Stimulated activated CD4-positive, alpha-beta T cell treated with anti-CD3 and anti-CD28 coated beads, TNF-alpha, amount 100 ng/mL, for 48 hours (primary cell): ENCODE measurements at places on chromosomes 1 and 21.

DNA sequence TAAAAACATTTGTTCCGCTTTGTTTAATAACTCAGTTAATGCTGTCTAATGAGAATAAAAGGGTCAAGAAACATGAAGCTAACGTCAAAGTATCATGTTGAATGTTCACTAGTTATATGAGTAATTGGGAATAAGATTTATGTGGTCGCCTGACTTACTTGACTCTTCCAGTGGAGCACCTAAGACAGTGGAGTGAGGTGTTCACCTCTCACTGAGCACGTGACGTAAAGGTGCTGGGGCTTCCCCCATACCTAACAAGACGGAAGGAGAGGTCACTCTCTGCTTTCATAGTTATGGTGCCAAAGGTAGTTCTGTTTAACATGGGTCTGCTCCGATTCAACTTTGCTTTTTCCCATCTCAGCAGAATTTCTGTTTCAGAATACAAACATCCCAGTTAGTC, 686 bp downstream of the KMO start:
- no peak for DNase-seq

DNA sequence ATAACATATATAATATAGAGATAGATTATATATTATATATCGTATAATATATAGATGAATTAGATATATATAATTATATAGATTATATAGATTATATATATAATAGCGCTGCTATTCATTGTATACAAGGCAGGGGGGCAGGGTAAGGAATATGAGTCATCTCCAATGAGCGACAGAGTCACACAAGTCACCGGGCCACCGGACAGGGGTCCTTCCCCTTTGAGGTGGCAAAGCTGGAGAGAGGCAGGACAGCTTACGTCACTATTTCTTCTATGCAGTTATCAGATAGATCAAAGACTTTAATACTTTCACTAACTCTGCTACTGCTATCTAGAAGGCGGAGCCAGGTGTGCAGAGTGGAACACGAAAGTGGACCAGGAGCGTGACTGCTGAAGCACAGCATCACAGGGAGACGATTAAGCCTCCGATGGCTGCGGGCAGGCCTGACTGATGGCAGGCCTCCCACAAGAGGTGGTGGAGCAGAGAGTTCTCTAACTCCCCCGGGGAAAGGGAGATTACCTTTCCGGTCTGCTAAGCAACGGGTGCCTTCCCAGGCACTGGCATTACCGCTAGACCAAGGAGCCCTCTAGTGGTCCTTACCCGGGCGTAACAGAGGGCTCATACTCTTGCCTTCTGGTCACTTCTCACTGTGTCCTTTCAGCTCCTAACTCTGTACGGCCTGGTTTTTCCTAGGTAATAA, 2154.7 kb downstream of the MRPL39 start:
- DNase-seq = no peak

DNA sequence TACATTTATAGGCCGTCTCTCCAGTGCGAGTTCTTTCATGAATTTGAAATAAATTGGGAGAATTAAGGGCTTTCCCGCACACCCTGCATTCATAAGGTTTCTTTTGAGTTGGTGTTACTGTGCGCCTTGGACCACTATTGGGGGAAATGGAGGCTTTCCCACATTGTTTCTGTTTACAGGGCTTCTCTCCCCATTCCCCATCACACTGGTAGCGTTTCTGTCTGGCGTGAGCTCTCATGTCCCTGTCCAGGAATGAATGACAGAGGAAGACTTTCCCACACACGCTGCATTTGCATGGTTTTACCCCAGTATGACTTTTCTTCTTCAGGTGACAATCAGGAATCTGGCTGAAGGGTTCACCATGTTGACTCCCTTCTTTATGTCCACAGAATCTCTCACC, 65.0 kb downstream of the UCHL5 start:
- no peak for DNase-seq

- DNase-seq = no peak
Observed at GRCh38 chr1:26259578-26259977, 20.3 kb upstream of the SH3BGRL3 start.

DNA sequence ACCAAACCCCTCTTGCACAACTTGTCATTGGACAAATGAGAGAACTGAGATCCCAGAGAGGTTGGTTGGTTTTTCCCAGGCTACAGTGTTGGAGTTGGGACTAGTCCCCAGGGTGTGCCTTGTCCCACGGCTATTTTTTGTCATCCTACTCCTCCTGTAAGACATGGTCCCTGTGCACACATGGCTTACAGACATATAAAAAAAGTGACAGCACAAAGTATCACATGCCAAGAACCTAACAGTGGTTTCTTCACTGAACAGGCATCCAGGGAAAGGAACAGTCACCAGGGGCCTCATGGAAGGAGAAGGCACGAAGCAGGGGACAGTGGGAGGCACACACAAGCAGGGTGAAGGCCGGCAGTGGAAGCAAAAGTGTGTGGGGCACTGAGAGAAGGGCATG, 36.5 kb downstream of the SERBP1 start:
- no peak for DNase-seq

GRCh38 chr1:18653367-18653766, 22.7 kb downstream of the PAX7 start:
- no peak for DNase-seq

- no peak for DNase-seq
Observed at GRCh38 chr1:240155605-240156004, 63.9 kb downstream of the FMN2 start.

DNA sequence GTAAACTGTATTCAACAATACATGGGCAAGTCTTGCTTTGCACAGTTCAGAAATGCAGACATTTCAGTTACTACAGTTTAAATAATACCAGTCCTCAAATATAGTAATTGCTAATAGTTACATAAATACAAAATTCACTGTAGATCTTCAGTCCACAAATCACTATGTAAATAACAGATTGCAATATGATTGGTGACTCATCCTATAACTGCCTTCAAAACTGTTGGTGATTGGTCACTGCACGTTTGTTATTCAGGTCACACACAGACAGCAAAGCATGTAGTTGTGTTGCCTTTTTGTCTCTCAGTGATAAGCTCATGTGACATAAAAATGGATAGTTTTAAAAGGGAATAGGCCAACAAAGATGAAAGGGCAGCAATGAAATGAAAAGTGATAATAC, 186.5 kb upstream of the CTTNBP2NL start:
- no peak for DNase-seq

GRCh38 chr1:109361069-109361468, 36.6 kb downstream of the SORT1 start:
- no peak for DNase-seq

DNA sequence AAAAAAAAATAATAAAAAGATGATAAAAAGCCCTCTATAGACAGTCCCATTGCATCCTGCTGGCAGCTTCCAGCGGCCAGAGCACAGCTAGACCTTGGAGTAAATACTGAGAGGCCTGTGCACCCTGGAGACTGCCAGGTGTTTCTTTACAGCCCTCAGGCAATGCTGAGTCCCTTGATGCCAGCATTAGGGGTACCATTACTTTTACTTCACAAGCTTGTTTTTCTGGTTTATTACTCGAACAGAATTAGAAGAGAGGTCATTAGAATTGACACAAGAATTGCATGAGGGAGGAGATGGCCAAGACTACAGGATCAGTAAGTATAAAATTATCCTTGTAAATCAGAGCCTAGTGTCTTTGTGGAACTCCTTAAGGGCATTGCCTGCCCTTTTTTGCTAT, 43.6 kb downstream of the AKNAD1 start:
- no peak for DNase-seq

DNA sequence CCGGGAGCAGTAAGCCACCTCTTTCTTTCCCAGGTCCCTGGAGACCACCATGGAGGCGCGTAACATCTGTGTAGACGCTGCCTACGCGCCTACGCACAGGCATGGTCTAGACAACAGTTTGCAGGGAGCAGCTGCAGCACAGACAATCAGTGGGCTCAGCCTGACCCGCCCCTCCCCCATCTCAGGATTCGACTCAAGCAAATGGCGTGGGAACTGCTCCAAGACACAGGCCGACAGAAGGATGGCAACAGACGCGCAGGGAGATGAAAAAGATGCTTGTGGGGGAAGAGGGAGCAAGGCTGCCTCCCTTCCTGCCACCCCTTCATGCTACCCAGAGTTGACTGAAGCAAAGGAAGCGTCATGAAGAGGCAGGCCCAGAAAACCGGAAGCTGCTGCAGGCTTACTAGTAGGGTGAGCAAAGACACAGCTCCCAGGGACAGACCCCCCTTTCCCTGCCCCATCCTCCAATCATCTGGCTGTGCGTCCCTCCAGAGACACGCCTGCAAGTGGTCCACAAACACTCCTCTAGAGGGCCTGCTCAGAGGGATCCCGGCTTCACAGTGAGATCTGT, 19.5 kb downstream of the STK40 start:
- peak; percentile 13 for DNase-seq

DNA sequence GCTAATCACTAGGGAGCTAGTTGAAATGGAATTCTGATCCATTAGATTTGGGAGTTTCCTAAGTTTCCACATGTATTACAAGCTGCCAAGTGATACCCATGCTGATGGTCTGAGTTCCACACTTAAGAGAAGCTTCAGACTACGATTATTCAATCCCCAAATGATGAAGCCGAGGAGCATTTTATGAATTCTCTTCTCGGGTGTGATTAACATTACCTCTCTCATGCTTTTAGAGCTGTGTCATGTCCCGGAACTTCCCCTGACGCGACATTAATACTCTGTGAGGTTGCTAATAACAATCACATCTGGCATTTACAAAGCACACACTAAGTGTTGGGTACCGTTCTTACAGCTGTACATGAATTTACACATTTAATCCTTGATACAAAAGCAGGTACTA, 63.0 kb downstream of the KCNJ15 start:
- no peak for DNase-seq

GRCh38 chr1:27645071-27645415, 10.1 kb upstream of the FGR start:
- DNase-seq = no peak

GRCh38 chr1:65056234-65056633, 89.9 kb upstream of the JAK1 start:
- no peak for DNase-seq

DNA sequence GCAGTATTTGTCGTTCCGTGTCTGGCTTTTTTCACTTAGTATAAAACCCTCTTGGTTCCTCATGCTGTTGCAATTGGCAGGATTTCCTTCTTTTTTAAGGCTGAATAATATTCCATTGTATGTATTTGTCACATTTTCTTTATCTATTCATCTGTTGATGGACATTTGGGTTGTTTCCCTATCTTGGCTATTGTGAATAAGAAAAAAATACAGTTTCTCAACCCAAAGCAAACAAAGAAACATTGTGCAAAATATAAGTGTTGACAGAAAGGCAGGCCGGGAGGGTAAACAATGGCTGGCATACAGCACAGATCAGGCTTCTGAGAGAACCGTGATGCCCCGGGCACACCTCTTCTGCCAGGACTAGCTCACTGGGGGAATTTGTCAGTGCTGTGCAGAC, 26.9 kb downstream of the NENF start:
- no peak for DNase-seq

DNA sequence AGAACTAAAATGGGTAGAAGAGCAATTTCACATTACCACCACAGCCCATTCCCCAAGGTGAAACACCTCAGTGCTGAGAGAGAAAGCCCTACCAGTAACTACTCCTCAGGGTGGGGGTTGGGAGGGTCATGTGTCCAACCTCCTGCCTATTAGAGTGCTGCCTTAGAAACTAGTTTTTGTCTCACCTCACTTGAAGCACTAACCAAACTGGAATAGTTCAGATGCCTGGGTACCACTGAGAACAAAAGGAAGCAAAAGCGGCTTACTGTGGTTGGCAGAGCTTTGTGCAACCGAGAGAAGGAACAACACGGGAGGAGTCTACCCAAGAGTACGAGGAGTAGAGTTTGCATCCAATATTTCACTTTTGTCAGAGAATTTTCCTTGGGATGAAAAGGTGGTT, 1207.5 kb upstream of the ADGRL2 start:
- no peak for DNase-seq

DNA sequence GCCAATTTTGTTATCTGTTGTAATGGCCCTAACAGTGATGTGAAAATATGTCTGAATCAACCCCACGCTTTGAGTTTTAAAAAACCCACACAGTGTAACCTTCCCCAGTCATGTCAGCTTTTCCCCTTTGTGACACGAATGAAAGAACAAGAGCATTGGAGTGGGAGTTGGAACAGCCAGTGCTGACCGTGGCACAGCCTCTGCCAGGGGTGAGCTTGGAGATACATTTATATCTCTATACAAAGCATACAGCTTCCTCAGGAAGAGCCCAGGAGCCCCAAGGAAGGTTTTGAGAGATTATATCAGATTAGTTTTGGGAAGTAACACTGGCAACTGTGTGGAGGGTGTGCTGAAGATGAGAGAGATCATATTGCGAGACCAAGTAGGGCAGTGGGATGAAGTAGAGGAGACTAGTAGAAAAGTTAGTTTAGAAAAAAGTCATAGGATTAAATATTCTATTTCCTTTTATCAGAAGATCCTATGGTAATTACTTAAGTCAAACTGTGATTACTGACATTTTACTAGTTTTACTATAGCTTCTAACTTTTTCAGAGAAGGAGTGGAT, 15.9 kb downstream of the LRRC8B start:
- no peak for DNase-seq

GRCh38 chr1:205589618-205590456, 42.0 kb downstream of the ELK4 start:
- DNase-seq = no peak

GRCh38 chr1:2539312-2539907, 9.3 kb upstream of the HES5 start:
- no peak for DNase-seq

DNA sequence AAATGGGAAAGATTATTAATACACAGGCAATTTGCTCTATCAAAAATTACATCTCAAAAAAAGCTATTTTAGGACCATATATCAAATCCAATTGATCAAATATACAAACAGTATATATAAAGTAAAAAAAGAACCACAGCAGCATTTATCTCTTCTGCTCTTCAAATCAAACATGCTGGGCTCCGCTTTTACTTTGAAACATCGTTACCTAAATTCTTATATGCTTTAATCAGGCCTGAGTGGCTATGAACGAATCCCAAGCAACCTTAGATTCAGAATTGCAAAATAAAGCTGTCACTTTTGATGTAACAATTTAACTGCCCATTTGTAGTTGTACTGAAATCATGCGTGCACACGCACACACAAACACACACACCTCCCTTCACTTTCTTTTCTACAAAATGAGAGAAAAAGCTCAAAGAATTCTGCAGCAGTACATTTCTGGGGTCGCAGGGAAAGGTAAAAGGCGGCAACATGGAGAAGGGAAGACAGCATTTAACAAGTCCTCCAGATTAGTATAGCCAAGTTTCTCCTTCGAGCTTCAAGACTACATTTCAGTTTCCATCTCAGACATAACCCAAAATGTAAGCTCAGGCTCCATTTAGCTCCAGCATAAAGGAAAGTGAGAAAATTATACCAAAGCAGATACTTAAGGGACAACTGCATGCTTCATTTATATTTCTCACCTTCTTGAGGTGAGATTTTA, 92.2 kb upstream of the TTC39A start:
- no peak for DNase-seq
